NCI-H226 (cell line): ENCODE measurements at places on chromosomes 3 and 15.

GRCh38 chr3:5005367-5005766 is 26.1 kb downstream of the BHLHE40 start:
- no peak for DNase-seq

DNA sequence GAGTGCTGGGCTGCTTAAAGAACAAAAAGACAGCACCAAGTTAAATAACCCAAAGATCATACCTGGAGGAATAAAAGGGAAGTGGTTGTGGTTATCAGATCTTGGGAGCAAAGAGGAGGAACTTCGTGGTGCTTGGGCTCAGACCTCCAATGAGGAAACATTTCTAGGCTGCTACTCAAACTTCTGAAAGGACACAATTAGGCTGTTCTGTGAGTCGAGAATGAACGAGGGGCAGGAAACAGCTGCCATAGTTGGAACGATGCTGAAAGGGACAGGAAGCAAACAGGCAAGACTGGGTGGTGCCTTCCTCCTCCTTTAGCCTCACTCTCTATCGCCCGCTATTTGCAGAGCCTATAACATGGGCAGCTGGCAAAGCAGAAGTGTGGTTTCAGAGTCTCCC is 276.3 kb upstream of the ARRDC4 start:
- DNase-seq = no peak

DNA sequence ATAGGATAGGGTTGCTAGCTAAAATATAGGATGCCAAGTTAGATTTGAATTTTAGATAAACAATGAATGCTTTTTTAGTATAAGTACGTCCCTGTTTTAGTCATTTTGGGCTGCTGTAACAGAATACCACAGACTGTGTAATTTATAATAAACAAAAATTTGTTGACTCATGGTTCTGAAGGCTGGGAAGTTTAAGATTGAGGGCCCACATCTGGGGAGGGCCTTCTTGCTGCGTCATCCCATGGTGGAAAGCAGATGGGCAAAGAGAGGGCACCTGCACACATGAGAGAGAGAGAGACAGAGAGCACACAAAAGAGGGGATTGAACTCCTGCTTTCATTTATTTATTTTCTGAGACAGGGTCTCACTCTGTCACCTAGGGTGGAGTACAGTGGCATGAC is 246.5 kb downstream of the EPHB1 start:
- DNase-seq = no peak

DNA sequence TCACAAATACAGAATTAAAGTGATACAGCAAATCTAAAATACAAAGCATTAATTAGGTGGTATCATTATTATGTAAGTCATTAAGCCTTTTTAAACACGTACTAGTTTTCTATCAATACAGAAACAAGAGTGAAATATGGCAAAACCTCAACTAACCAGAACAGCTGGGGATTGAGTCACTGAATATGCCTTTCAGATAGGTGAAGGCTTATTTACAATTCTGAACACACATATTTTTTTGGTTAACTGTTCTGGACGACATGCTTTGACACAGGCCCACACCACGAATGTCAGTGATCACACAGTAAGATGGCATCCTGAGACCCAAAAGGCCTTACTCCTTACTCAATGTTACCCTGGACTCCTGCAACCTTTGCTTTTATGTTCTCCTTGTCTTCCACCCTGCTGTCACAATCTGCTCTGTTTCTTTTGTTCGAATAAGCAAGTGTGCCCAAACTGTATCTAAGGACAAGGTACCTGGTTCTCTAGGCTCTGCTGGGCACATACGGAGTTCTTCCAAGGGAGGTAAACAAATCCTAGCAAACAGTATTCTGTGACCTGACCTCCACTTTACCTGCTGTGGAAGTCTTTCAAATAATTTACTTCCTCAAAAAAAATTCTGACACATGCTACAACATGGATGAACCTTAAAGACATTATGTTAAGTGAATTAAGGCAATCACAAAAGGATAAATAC is 7.0 kb downstream of the SFMBT1 start:
- DNase-seq = no peak

GRCh38 chr3:126343649-126344035 is 13.6 kb downstream of the KLF15 start:
- no peak for DNase-seq

DNA sequence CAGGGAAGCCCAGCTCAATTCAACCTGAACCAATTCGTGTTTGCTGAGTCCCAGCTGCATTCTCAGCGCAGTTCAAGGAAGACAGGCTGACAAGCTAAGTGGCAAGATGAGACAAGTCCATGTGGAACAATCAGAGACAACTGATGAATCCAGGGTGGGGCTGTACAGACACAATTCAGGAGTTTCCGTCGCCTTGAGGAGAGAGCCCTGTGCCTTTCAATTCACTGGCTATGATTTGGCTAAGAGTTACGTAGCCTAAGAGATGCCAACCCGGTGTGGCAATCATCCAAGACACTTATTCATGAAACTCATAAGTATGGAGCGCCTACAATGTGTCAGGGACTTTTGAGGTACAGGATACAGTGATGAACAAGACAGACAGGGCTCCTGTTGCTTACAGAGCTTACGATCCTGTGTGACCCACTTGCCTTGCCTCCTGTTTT is 15.5 kb upstream of the ZBED2 start:
- DNase-seq = no peak

GRCh38 chr3:172929451-172929850 is 178.9 kb downstream of the ECT2 start:
- no peak for DNase-seq

- no peak for DNase-seq
Observed at GRCh38 chr3:58837856-58838255, 171.3 kb upstream of the FAM3D start.

- DNase-seq = no peak
Observed at GRCh38 chr15:40137303-40138200, 23.3 kb upstream of the BUB1B start.

DNA sequence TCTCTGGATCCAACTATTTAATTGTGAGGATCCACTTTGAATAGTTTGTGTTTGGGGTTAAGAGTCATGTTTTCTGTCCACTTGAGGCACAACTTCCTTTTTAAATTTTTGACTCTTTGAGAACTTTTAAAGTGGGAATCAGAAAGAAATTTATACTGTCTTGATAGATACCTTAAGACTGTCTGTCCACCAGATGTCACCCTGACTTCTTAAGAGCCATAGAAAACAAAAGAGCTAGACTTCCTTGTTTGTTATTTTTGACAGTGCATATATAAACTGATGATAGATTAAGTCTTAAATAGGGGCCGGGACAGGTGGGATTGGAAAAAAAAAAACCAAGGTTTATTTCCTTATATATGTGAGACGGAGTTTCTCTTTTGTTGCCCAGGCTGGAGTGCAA is 52.1 kb upstream of the WDR72 start:
- DNase-seq = no peak

DNA sequence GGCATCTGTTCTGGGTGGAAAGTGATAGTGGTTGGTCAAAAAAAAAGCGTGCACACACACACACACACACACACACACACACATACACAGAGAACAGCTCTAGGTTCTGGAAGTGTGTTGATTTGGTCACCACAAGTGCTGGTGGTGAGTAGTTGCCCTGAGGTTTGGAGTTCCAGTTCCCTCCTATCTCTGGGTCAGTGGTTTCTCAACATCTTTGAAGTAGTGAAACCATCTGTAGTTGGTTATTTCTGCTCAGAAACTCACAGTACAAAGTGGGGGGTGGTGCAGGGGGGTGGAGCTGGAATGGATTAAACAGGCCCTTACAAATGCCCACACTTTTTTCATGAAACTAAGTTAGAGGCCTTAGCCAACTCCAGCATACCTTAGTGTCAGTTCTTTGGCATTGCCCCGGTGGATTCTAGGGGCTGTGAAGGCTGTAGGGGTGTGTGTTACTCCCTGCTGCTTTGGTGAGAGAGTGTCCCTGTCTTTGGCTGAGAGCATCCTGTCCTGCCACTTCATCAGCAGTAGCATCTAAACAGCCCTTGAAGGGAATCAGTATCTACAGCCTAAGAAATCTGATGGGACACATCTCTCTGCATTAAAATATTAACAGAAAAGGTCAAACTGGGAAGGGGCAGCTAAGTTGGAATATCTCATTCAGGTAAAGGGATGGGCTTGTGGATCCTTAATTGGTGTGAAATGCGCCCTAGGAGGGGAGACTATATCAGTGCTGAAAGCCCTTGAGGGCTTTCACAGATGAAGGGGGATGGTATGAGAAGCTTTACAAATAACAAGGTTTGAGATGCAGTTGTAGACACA is 20.6 kb downstream of the SMAD3 start:
- DNase-seq = peak; percentile 93

DNA sequence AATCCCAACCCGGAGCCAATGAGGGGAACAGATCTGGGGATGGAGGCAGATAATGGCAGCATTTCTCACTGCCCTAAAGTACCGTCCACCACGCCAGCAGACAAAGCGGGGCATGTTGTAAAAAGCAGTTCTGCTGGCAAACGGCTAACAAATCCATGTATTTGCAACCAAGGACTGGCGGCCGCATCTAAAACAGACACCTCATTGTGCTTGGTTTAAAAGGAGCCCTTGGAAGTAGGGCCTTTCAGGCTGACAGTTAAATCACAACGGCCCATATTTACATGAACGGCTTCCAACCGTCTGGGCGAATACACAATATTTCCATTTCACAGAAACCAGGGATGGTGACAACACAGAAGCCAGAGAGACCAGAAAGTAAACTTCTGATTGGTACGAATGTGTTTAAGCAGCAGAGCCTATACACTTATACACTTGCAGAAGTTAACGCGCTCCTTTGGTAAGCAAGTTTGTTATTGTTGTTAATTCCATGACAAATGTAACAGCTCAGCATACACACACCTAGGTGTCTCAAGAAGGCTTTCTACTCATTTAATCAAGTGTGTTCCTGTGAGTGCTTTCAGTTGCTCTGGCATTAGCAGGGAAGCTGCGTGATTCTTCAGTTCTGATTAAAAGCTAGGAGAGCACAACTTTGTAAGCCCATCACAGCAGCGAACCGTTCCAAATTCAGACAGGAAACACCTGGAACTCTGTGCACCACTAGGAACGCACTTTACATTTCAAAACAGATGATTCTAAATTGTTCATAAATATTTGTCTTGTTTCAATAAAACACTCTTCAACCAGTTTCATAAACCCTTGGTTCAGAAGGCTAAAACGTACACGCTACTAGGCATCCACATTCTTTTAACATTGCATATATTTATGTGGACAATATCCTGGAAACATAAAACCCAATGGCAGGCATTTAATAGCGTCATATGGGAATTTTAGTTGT is 112.9 kb downstream of the PDZRN3 start:
- DNase-seq = no peak

DNA sequence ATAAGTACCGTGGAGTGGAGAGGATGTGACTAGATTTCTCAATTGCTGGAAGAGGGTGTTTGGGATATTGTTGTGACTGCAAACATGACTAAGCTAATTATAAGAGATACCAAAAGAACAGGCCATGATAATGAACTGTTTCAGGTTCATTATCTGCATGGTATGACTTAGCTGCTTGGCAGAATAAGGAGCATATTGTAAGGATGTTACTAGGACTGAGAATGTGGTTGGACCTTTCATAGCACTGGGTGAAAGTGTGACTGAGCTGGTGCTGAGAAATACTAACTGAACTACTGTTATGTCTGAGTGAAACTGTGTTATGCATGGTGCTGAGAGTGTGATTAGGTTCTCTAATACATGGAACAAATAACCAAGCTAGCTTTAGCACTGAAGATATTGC is 11.0 kb downstream of the SCN10A start:
- no peak for DNase-seq

DNA sequence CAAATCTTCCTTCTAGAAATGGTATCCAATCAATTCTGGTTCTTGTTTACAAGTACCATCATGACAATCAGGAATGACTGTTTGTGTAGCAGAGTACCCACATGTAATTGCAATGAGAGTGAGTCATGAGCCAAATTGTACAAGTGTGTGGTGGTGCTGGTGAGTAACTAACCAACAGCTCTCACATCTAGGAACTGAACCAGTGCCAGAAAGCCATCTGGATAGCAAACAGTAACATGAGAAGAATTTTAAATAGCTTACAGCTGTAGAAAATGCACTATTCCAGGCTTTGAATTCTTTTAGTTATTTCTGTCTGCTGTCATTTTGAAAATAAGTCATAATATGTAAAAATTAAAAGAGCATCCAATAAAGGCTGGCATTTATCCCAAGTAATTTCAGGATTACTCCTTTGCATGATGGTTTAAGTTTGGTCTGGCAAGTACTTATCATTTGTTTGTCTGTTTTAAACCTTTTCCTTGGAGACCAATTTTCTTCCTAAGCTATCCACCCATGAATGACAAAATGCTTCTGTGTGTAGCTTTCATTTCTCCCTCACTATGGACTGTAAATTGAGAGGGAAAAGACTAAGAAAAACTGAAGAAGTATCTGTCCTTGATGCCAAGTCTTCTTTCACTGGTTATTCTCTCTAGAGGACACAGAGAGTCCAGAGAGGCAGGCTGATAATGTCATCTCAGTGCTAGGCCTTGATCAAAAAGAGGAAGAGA is 60.0 kb downstream of the PIK3CB start:
- peak; percentile 97 for DNase-seq
